ENCODE measurements at places on chromosomes 16 and 17. TPM values are rescaled to one million over a fixed set of nuclear protein-coding genes. Genes with fewer than 3 reads are reported as not detected.

DNA sequence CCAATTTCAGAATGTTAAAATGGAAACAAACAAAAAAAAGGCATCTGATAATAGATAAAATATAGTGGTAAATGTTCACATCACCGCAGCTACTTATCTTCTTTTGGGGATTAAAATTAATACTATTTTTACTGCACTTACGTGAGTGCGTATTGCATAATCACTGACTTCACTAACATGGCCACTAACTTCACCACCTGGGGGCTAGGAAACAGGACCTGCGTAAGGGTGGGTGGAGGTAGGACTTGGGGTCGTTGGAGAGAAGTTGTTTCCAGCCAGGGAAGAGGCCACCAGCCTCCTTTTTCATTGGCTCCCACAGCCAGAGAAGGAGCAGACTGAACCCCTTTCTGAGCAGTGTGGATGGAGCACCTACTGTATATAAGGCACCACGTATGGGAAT, 166.4 kb downstream of the SALL1 start:
- no peak for DNase-seq

DNA sequence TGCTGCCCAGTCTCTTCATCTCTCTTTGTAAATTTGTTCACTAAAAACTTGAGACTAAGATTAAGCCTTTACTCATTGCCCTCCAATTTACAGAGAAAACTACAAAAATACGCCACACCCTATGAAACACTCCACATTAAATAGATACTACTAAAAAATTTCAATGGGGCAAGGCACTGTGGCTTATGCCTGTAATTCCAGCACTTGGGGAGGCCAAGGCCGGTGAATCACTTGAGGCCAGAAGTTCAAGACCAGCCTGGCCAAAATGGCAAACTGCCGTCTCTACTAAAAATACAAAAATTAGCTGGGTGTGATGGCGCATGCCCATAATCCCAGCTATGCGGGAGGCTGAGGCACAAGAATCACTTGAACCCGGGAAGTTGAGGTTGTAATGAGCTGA, 3.8 kb downstream of the UBE2O start:
- no peak for DNase-seq

DNA sequence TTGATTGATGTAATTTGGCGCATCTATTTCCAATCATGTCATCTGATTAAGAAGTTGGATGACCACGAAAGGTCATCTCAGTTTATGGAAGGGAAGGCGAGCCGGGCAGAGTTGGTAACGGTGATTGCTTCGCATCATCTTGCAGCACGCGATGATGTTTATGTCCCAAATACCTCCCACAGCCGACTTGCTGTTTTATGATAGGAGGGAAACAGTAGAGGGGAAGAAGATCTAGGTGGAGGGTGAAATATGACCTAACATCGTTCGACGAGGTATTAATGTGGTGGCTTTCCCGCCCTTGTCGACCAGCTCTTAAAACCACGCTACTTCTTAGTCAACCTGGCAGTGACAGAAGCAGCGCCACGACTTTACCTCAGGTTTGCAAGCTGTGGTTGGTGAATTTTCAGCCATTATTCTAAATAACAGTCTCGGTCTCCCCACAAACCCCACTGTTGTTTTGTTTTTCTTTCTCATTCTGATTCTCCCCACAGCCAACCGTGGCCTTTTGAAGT, 805 bp upstream of the TANC2 start:
- DNase-seq, result no peak

GRCh38 chr16:79381603-79382042, 218.9 kb downstream of the MAF start:
- DNase-seq, result no peak

GRCh38 chr16:66574531-66574930, 4.7 kb upstream of the CMTM2 start:
- DNase-seq, result no peak

GRCh38 chr16:26491101-26491670, 575.5 kb upstream of the C16orf82 start:
- no peak for DNase-seq

- no peak for DNase-seq
These were observed 31.5 kb downstream of the MXRA7 start for GRCh38 chr17:76679239-76679638.

DNA sequence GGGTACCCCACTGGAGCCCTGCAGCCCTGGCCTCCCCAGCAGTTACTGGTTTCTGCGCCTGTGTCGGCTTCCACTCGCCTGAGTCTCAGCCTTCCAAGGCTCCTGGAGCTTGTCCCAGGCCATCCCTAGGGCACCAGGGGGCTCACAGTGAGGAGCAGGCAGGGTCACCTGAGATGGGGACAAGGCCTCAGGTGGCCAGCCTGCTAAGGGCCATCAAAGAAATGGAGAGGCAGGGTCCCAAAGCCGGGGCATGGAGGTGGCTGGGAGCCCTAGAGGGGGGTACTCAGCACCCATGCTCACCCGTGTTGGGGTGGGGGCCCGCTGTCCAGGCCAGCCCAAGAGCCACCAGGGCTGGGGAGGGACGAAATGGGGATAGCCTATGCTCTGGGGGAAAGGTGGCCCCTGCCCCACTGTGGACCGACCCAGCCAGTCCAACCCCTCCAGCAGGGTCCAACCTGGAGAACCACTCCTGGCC, 1.3 kb downstream of the FASN start:
- no peak for DNase-seq

Gene CAMKK1
- 10.4 TPM for polyA plus RNA-seq

Gene MMP28
- 0.06 TPM for polyA plus RNA-seq

Gene IRX3
- 1.7 TPM for polyA plus RNA-seq

All from H1 (cell line).